ENCODE measurements at places on chromosomes 2 and 18.

- DNase-seq = peak; percentile 84
These were observed 4.4 kb upstream of the RMC1 start for GRCh38 chr18:23498877-23499276.

DNA sequence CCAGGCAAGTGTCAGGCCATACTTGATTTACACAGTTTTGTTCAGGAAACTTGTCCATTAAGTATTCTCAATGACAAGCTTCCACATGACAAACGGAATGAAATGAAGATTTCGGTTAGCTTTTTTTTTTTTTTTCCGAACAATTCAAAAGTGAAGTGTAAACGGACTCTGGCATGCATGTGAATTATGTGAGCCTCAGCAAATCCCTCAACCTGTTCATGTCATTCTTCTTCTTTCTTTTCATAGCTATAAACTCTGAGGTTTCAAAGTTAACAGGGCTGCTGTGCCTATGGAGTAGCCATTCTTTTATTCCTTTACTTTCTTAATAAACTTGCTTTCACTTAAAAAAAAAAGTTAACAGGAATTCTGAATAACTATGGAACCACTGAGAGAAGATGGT, 110.3 kb downstream of the NOL10 start:
- DNase-seq = no peak

DNA sequence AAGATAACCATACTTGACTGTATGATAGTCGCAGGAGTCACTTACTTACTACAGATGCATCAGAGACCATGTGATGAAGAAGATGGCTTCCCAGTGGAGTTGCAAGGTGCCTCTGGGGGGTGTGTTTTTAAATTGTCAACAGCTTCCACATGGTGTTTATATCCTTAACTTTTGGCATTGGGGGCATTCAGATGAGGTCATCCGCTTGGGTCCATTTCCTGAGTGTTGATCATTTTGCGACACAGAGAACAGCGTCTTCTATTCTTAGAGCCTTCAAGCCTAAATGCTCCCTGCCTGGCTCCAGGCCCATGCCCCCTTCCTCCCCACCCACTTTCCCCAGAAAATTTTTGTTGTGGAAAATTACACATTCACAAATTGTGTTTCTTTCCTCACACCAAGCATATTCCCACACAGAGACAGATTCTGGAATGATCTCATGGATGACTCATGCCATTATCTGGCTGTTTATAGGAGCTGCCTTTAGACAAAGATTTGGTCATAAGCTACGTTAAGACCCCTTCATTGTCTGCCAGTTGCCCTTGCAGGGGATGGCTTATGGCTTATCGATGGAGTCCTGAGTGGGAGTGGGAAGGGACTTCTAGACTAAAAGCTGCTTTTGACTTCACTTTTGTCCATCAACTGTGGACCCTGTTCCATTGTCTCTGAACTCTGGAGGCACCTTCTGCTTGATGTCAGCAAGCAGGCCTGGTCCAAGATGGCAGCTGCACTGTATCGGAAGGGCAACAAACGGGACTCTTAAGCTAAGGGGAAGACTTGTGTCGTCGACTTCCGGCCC, 91.8 kb downstream of the CABLES1 start:
- peak; percentile 79 for DNase-seq

- no peak for DNase-seq
These were observed 983 bp downstream of the MTX2 start for GRCh38 chr2:176270100-176270750.

- no peak for DNase-seq
These were observed 1.9 kb upstream of the CD226 start for GRCh38 chr18:69949538-69949936.

DNA sequence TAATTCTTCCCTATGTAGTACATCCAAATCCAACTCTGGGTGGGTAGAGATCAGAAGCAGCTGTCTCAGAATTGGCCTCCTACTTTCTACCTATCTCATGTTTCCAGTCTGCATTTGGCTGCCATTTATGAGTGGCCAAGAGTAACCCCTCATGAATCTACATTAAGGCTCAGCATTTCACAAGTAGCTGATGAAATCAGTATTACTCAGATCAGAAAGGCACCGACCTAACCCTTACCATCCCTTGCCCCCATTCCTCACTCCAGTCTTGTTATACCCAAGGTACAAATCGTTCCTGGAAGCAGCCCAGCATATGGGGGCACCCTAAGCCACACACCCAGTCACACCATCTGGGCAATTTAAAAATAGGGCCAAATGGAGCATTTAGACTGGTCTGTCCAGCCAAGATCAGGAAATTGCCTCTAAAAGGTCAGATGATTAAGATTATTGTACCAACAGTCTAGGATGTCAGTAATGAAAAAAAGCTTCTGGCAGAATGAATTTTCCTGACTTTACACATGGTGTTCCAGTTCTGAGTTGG, 37.1 kb downstream of the CD28 start:
- peak; percentile 91 for DNase-seq

- no peak for DNase-seq
These were observed 554.4 kb upstream of the MEX3C start for GRCh38 chr18:51751901-51752300.

DNA sequence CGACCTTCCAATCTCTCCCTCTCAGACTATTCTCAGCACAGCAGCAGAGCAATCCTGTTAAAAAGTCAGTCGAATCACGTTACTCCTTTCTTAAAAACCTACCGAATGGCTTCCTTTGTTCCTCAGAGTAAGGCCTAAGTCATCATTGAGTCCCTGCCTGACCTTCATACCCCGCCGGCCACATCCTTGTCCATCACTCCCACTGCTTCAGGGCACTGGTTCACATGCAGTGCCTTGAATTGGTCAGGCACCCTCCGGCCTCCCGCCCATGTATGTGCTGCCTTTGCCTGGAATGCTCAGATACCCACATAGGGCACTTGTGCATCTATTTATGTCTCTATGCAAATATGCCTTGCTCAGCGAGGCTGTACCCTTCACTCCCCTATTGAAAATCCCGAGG, 206.4 kb downstream of the DLGAP1 start:
- DNase-seq = no peak

- no peak for DNase-seq
These were observed 762.3 kb downstream of the DCDC2C start for GRCh38 chr2:4465671-4466070.

- DNase-seq = no peak
These were observed 62.0 kb upstream of the ZSWIM2 start for GRCh38 chr2:186910996-186911395.

DNA sequence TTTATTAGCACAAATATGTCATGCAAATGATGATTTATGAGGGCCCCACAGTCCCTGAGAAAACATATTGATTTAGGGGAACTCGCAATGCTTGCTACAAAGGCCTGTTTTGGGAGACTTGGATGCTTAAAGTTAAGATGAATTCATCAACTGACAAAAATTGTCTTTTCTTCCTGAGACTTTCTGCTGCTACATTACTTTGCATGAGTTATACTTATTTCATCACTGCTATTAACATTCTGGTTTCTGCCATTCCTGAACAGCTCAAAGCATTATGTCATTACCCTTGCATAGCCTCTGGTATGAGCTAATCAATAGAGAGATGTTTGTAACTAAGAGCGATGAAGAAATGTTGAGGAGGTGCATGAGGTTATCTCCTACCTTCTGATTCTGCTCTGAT, 74.4 kb downstream of the SOX11 start:
- no peak for DNase-seq

DNA sequence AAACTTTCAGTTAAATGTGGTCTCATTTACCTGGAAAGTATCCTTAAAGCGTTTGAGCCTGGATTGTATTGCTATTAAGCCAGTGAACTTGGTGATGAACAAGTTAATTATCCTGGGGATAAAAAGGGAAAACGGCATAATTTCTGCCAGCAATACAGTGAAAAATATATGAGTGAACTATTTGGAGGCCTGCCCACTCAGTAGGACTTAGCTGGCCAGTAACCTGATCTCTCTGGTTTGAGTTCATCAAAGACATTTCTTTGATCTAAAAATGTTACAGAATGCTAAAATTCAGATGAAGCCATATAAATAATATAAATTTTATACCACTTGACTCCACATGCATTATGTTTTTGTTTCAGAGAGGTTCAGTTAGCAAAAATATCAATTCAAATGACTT, 241.1 kb upstream of the VWC2L start:
- peak; percentile 13 for DNase-seq

- DNase-seq = peak; percentile 21
These were observed 21.6 kb downstream of the MERTK start for GRCh38 chr2:111919794-111920608.

DNA sequence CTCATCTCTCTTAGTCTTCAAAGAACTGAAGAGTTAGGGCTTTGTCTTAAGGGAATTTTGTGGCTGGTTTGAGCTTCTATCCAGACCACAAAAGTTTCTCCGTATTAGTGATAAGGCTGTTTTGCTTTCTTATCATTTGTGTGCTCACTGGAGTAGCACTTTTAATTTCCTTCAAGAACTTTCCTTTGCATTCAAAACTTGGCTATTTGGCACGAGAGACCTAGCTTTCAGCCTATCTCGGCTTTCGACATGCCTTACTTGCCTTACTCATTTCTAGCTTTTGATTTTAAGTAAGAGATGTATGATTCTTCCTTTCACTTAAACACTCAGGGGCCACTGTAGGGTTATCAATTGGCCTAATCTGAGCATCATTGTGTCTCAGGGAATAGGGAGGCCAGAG, 29.9 kb downstream of the HDHD2 start:
- DNase-seq = no peak

DNA sequence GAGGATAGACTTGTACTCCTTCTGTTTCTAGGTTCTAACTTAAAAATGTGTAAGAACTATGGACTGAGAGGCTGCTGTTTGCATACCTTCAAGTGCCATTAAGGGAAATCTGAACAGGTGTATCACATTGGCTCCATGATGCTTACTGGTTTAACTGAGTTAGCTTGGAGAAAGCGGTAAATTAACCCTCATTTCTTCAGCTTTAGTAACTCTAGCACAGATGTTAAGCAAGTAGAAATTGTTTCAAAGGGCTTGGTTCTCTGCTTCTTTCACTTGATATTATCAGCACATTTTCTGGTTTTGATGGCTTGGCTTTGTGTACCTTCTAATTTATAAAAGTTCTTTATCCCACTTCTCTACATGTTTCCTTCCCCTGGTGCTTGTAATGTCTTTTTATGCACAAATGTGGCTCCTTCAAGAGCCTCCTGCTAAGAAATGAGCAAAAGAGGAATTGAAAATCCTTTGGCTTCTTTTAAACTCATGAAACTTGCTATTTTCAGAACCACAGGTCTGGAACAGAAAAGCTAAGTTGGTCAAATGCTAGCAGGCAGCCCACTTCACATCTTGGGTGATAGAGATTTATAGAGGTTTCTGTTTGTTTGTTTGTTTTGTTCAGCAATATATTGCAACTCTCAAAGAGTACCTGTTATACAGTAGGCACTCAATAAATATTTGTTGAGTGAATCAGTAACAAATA, 249.9 kb upstream of the THUMPD2 start:
- no peak for DNase-seq

- no peak for DNase-seq
These were observed 29.0 kb downstream of the INO80C start for GRCh38 chr18:35468711-35469110.

GRCh38 chr2:143420313-143420712, 291.1 kb downstream of the ARHGAP15 start:
- DNase-seq = no peak

- peak; percentile 47 for DNase-seq
These were observed at the start of gene ICA1L for GRCh38 chr2:202871300-202872141. ICA1L (minus strand) TSS chr2:202871766; CDS start chr2:202829009, 42,757 bp downstream.

- DNase-seq = no peak
These were observed 1.0 kb upstream of the FAM110C start for GRCh38 chr2:47346-47725.

DNA sequence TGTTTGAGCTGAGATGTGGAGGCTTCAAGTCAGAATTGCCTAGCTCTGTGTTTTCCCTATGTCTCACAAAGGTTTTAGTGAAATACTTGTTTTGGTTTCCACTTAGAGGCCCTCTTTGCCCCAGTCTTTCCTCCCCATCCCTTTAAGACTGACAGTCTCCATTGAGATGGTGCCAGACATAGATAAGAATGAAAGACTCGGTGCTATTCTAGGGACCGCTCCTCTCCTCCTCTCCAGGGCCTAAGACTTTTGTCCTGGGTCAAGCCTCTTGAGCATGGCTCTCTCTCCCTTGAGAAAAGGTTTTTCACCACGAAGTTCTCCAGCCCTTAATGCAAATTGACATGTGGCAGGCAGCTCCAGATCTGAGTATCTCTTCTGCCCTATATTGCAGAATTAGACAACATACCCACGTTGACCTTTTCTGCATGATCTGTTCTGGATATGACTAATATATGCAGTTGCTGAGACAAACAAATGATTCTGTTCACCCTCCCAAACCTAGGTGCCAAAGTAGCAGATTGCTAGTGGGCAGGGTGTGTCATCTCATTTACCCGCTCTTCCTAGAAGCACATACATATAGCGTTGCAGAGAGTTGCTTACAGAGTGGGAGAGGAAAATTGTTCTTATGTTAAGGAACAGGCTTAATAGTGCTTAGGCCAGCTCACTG, 47.5 kb upstream of the ACSL3 start:
- DNase-seq = peak; percentile 40

- DNase-seq = peak; percentile 11
These were observed 267.6 kb downstream of the RBM43 start for GRCh38 chr2:150994076-150994475.

DNA sequence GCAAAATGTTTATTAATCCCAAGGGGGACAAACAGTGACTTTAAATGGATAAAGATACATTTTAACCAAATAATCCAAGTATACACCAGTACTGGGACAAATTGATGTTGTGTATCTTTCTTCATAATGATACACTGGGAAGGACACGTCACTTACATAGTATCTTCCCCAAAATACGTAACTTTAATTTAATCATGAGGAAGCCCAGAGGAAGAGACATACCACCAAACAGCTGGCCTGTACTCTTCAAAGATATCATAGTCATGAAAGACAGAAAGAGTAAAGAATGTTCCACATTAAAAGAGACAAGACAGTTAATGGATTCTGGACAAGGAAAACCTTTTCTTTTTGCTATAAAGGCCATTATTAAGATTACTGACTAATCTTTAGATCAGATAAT, 37.1 kb downstream of the AGFG1 start:
- no peak for DNase-seq

Data from HCEC 1CT (cell line).